ENCODE measurements at places on chromosomes 3 and 15.

GRCh38 chr3:84959470-84960271 lies 882 bp downstream of the CADM2 start:
- DNase-seq: no peak

DNA sequence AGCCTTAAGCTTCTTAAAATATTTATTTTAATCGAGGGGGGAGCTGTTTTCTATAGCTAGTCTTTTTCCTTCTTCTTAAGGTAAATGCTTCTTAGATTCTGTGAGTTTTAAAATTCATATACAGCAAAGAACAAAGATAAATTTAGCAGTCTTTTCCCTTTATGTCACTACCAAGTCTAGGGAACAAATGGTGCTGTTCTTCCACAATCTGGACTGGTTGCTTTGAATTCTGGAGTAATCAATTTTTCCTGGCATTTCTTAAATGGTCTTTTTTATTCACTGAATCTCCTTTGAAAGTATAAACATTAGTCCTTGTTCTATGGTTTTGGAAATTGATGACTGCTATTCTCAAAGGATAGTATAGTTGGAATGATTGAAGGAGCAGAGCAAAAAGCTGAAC lies 82.8 kb downstream of the CHL1 start:
- DNase-seq: no peak

- DNase-seq: no peak
These were observed 642.3 kb upstream of the ADAMTS9 start for GRCh38 chr3:65330072-65330471.

DNA sequence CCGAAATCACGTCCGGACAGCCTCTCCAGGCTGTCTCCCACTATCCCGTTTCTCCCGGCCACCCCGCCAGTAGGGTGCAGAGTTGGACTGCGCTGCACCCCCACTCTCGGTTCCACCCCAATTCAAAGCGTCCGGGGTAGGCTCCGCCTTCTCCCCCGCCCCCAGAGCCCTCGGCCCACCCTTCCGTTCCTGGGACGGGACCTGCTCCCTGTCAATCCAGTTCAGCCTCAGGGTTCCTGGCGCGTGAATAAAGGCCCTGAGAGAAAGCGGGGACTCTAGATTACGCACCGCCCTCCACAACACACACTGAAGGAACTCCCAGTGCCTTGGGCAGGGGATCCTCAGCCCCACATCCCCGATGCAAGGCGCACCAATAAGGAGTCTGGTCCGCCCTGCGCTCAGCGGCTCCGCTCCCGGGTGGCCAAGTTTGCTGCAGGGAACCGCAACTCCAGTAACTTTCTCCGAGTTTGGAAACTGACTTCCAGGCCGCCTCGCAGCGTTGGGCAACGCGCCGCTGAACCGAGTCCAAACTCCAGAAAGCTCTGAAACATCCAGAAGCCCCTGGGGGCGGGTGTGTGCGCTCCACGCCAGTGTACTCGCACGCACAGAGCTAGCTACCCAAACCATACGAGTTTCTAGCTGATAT lies 1.9 kb downstream of the ADAMTS9 start:
- no peak for DNase-seq
